ENCODE measurements at places on chromosomes 7 and 10. TPM values are rescaled to one million over a fixed set of nuclear protein-coding genes. Genes with fewer than 3 reads are reported as not detected.

- peak; percentile 55 for DNase-seq
These were observed 14.9 kb downstream of the MAT1A start for GRCh38 chr10:80274396-80275134.

GRCh38 chr7:27168265-27168947, 3.1 kb upstream of the HOXA9 start:
- DNase-seq: no peak

DNA sequence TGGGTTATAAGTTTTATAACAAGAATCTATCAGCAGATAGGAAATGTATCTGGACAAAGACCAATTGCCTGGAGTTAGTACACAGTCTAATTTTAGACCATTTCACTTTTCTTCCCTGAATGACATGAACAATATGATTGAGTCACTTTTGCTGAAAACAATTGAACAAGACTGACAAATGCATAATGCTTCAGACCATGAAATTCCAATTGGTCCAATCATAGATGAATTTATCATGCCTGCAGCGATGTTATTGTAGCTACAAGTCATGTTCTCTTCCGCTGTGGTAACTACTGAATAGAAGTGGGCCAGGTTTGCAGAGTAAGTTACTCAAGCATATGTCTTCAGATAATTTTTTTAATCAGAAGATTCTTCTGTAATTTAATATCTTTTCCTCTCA, 73.4 kb downstream of the VSTM2A start:
- no peak for DNase-seq

DNA sequence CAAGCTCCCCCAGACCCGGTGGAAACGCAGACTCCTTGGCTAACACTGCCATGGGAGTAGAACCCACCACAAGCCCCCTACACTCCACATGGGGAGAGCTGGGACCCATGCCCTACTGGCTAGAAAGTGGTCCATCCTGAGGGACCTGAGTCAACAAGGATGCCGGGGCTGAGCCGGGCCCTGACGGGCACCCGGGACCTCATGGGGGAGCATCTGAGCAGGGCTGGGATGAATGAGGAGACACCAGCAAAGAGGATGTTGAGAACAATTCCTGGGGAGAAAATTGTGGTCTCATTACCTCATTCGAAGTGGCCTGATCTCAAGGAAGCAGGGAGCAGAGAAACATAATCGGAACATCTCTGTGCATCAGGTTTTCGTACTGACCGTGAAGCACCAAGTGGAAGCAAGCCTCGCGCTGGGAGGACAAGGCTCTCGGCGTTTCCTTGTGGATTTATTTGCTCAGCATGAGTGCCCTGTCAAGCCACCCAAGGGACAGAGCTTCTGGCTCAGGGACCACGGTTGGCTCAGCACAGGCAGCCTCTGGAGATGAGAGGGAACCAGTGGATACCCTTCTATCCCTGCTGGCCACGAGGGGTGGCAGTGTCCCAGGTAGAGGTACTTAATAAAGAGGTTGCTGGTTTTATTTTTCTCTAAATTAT, 132.2 kb upstream of the FAM20C start:
- DNase-seq: no peak

- no peak for DNase-seq
These were observed 22.6 kb downstream of the TES start for GRCh38 chr7:116232920-116233319.

- DNase-seq: peak; percentile 79
These were observed 99.8 kb downstream of the PTN start for GRCh38 chr7:137243741-137244140.

DNA sequence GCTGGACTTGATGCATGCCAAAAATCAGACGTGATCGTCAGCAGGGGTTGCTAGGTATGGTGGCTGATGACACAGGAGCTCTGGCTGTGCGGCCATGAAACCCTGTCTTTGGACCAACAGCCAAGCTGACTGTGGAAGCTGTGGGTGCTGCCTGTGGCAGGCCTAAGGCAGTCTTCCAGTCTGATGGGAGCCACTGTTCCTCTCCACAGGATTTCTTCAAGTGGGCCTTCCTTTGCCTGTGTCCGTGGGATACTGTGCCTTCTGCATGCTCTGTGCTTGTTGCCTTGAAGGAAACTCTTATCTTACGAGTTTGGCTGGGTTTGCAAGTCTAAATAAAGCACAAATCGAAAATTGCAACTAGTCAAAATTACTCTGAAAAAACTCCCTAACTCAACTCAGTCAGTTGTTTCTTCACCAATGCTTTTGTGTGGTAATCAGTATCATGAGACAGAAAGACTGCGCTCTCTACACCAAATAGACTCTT, 101.9 kb upstream of the PDLIM1 start:
- DNase-seq: no peak

The ZNF736 gene
- total RNA-seq: 4.3 TPM

GRCh38 chr7:44277851-44278250, 47.5 kb downstream of the CAMK2B start:
- no peak for DNase-seq

The IDI2 gene
- not detected for total RNA-seq

The AZGP1 gene
- 2,337 TPM for total RNA-seq

GRCh38 chr7:32518534-32519140, 23.3 kb downstream of the AVL9 start:
- DNase-seq: no peak

DNA sequence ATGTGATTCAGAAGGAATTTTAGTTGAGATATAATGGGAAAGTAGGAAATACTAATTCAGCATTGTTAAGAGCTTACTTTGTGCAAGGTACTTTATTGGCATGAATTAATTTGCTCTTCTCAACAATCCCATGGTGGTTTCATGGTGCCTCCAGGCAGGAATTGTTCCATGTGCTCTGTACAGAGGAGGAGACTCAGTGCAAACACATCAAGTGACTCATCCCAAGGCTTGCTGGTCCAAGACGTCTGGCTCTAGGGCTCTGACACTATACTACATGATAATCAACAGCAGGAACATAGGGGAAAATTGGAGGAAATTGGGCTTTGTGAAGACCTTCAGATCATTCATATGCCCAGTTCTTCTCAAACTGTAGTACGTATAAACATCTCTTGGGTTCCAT, 66.5 kb upstream of the PRKG1 start:
- no peak for DNase-seq

The TYW1 gene
- 10.7 TPM for total RNA-seq

All from left lobe of liver (tissue), 2 donors.